Psoas muscle (tissue), 8 donors: ENCODE measurements at places on chromosomes 3 and 15. TPM values are rescaled to one million over a fixed set of nuclear protein-coding genes. Genes with fewer than 3 reads are reported as not detected.

Gene FBXO40
- 152 TPM for total RNA-seq

Gene SLC22A13
- 0.29 TPM for total RNA-seq

Gene CAND2
- total RNA-seq = 137 TPM

Gene TLR9
- total RNA-seq = not detected

Gene PLCH1
- total RNA-seq = 0.05 TPM

Gene CD200
- 0.59 TPM for total RNA-seq

Gene TRANK1
- total RNA-seq = 1.7 TPM

Gene MYLK
- 5.4 TPM for total RNA-seq

Gene TSC22D2
- 29.7 TPM for total RNA-seq

Gene ADAMTS9
- 17.3 TPM for total RNA-seq

Gene CHL1
- 0.67 TPM for total RNA-seq

Gene EPB42
- total RNA-seq = 0.52 TPM

Gene CSPG4
- 15.8 TPM for total RNA-seq

Gene FAM81A
- total RNA-seq = 0.32 TPM

Gene STRA6
- not detected for total RNA-seq

Gene PAQR5
- 0.22 TPM for total RNA-seq

Gene CAV3
- 48.9 TPM for total RNA-seq

Gene NR2F2
- total RNA-seq = 14.7 TPM

Gene CELF6
- 0.13 TPM for total RNA-seq

Gene PTPN9
- 6.0 TPM for total RNA-seq

Gene ISL2
- total RNA-seq = not detected

Gene AP3B2
- total RNA-seq = 0.27 TPM

Gene STX19
- not detected for total RNA-seq

Gene RTP3
- not detected for total RNA-seq

Gene KIF23
- 0.25 TPM for total RNA-seq
